Stimulated activated CD4-positive, alpha-beta T cell treated with anti-CD3 and anti-CD28 coated beads, Interleukin-1b, Interleukin-23, amount 100 ng/mL, for 1 hour (primary cell): ENCODE measurements at places on chromosomes 5 and 9.

DNA sequence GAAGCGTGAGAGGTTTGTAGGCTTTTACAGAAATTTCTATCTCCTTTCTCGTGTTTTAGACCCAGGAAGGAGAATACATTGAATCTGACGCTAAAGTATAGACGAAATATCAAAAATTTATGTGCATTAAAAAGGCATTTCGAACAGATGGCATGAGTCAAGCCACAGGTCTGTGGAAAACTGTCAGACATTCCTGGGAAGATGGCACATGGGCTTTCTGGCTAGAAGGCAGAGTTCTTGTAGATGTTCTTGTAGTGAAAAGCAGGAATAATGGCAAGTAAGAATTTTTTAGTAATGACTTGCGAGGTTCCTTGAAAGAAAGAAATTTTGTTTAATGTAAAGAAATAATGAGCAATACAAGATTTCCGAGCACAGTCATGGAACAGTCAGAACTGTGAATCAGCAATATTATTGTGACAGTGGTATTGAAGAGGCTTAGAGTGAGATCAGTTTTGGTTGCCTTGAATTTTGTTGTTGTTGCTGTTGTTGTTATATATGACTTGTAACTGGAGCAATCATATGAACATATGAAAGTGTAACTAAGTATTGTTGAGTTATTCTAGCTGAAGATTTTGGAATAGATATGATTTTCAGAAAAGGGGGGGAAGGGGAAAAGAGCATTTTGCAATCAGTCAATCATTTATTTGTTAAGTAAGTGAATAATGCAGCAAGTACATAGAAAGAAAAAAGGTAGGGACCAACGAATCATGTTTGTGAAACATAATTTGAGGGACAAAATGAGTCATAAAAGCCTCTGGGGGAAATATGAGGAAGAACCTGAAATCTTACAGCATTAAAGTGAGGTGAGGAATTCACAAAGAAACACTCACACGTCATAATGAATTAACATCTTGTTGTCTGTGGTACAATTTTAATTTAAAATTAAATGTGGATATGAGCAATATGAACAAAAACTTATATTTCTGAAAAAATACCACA lies 339.0 kb upstream of the CTNND2 start:
- DNase-seq: no peak

DNA sequence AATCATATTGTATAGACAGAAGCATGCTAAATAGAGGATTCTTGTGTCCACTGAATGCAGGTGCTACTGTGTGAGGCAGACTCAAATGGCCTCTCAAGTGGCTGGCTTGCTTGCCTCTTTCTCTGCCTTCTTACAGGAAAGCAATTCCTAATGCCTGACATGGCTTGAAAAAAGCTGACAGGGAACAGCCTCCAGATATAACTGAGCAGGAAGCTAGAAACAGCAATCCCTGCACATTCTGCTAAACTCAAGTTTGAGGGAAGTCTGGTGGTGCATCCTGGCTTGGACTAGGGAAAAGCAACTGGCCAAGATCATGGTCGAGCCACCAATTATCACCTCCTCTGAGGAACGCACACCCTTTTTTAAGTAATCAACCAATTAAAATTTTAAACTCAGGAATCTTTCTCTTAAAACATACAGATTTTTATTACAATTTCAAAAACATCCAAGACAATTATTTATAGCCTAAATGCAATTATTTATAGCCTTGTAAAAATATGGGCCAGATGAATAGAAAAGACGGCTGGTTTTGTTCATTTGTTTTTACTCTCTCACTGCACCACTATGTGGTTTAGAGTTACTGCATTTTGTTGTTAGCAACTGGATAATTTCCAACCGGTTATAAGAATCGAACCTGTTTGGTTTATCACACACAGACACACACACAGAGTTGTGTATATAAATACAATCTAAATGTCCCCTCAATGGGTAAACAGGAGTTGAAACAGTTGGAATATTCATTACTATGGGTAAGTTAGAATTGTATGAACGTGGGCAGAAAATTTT lies 290.9 kb upstream of the ANKRD55 start:
- DNase-seq: no peak

- DNase-seq: no peak
Measured at GRCh38 chr5:138643040-138643791, 68.0 kb upstream of the HSPA9 start.

DNA sequence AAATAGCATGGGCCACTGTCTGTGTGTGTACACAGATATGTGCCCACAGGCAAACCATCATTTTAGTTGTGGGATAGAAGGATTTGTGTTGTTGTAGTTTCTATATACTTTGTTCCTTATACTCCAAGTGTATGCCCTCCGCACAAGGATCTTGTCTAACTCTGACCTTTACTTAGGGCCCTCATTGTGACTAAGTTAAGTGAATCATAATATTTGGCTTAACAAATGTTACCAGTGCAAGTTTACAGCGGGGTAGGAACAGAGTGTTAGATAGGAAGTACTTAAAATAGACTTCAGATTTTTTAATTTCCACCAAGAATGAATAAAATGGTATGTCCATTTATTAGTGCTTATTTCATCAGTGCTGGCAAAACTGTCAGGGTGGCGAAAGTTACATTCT lies 29.5 kb upstream of the CYFIP2 start:
- DNase-seq: no peak

DNA sequence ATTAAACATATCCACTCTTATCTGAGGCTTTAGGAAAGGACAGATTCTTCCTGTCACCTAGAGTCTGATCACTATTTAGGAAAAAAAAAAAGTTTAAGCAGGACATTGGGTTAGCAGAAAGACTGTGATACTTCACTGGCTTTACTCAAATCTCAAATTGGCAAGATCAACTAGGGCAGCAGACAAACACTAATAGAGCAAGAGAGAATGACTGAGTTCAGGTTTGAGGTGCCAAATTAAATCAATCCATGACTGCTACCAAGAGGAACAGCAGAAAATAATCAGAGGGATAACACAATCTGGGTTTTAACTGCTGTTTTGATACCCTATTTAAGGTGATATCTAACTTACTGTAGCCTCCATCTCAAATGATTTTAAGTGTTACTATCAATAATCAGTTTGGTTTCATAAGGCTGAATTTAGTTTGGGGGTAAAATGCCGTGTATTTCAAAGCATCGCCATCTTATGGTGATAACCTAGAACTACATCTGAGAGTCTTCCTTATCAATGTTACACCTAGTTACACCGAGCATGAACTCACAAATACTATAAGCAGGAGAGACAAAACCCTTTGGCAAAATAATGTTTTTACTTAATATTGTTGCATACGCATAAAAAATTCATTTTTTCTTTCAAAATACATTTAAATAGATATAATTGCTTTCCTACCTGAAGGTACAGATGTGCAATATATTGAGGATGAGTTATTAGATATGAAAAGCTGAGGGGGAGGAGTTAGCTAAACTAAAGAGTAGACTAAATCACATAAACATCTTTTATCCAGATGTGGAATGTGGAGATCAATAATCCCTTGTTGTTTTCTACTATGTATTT lies 286.4 kb upstream of the CDH12 start:
- no peak for DNase-seq

DNA sequence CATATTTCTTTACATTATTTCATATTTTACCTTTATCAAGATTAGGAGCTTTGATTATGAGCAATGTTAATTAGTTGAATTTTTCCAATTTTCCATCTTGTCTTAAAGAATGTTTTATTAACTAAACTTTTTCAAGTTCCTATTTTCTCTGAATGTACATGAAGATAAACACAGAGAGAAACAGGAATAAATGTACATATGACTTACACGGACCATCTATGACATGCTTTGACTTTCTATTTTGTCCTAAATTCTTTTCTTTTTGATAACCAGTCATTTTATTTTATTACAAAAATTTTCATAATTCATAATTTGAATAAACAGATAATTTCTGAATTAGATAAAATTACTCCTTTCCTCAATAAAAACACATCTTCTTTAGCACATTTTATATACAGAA lies 1038.8 kb upstream of the ARRDC3 start:
- no peak for DNase-seq

- DNase-seq: no peak
Measured at GRCh38 chr5:14783691-14784090, 87.9 kb downstream of the ANKH start.

DNA sequence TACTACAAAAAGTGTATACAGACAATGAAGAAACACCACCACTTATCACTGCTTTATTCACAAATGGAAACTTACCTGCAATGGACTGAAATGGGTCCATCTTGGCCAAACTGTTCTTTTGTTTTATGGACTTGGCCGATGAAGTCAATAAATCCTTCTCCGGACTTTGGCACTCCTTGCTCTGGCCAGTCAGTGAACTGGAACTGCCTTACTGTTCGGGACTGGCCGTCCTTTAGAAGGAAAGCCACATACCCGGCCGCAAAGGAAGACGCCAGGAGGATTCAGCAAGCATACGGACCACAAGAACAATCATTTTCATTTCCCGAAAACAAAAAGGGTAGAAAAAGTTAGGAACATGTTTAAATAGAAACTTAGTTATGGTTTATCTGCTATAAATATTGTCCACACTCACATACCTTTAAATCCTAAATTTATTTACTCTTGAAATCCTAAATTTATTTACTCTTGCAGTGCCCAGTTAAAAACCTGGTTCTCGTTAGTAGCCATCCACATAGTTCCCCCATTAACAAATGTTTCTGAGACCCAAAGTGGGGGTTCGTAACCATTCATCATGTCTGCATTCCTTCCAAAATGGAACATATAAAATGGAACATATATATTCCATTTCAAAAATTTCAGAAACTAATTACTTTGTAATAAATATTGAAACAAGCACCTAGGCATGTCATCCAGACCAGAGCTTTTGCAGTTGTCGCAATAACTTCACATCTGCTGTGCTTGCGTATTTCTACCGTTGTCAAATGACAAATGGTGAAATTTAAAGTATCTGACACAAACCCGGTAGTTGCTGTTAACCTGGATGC lies 532.1 kb upstream of the DMAC1 start:
- DNase-seq: no peak

DNA sequence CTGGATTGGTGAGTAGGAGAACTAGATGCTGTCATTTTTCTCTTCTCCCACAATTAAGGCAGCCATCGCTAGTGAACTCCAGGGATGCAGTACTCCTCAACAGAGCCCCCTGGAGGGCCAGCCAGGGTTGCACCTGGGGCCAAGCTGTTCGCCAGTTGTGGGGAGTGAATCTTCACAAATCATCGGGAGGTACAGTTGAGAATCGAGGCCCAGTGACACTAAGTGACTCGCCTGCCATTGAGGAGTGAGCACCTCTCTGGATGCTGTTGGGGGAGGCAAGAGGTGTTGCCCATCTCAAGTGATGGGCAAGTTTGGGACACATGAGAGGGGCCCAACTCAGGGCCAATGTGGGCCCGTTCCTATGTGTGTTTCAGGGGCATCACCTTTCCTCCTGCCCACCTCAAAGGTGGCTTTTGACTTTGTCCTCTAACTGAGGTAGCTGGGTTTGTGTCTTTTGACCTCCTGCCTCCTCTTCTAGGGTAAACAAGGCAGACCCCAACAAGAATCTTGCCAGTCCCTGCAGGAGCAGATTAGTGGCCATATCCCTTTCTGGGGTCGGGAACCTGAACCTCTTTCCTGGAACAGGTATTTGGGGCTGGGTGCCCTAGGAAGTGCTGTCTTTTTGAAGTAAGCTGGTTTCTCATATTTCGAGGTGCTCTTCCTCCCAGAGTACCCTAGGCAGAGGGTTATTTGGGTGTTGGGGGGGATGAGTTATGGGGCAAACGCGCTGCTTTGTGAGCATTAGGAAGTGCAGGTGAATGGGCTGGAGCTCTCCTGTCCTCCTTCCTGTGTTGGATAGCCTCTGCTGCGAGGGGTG lies 181.2 kb downstream of the MACROH2A1 start:
- no peak for DNase-seq

GRCh38 chr9:81648891-81649290 lies 40.5 kb downstream of the TLE1 start:
- DNase-seq: no peak

DNA sequence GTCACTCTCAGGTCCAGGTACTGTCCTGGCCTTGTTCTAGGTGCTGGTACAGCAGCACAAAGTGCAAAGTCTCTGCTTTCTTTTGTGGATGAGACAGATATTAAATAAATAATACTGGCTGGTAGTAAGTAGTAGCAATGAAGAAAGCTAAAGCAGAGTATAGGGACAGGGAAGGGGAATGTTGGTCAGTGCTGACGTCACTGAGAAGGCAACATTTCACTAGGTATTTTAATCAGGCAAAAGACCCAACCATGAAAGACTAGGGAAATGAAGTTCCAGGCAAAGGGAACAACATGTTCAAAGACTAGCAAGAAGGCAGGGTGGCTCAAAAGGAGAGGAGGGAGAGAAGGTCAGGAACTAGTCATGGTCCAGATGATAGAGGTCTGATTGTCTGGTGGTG lies 388.2 kb downstream of the YTHDC2 start:
- DNase-seq: no peak

DNA sequence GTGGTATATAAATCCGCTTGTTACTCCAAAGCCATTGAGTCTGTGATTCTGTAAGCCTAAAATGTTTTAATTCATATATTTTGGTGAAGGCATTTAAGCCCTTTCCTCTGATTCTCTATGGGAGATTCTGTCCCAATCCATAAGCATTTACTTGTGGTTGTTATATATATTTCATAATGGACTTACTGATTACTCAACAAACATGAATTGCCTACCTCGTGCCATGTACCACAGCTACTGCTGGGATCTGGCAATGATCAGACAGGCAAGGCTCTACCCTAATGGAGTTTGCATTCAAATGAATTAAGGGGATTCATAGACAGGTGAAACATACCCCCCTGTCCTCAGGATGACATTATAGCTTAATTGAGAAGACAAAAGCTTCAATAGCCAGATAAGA lies 54.5 kb downstream of the C9orf152 start:
- no peak for DNase-seq
